Stimulated activated CD4-positive, alpha-beta T cell treated with anti-CD3 and anti-CD28 coated beads, Interleukin-1b, Interleukin-23, amount 100 ng/mL, for 4 hours (primary cell): ENCODE measurements at places on chromosomes 5 and 9.

GRCh38 chr5:103706939-103707682 lies 144.5 kb upstream of the NUDT12 start:
- no peak for DNase-seq

DNA sequence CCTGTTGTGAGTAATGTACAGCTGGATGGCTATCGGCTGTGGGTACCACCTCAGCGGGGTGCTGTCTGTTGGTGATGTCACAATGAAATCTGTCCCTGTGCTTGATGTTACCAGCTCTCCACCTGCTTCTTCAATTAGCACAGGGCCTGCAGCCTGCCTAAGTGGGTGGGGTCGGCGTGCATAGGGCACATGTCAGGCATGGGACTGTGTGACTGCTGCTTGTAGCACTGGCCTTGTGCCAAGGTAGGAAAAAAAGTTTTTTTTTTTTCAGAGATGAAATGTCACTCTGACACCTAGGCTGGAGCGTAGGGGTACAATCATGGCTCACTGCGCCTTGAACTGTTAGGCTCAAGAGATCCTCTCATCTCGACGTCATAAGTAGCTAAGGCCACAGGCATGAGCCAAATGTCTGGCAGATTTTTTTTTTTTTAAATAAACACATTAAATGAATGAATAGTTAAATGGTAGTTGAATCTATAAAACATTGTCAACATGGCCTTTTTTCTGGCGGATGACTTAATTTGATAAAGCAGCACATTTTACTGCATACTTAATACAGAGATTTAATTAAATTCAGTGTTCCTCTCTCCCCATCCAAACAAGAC lies 222.5 kb downstream of the NXNL2 start:
- DNase-seq: no peak

DNA sequence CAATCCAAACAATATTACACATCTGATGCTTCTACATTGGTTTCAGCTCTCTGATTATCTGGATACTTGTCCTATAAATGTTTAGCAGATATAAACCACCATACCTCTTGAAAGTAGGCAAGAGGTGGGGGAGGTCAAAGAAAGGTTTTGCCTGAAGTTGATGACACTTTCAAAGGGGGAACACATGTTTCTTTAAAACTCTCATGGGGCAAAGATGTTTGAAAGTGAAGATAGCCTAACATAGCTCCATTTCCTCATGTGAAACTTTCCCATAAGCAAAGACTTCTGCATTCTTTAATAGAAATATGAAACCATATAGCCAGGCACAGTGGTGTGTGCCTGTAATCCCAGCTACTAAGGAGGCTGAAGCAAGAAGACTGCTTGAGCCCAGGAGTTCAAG lies 62.1 kb downstream of the CETN3 start:
- DNase-seq: no peak

DNA sequence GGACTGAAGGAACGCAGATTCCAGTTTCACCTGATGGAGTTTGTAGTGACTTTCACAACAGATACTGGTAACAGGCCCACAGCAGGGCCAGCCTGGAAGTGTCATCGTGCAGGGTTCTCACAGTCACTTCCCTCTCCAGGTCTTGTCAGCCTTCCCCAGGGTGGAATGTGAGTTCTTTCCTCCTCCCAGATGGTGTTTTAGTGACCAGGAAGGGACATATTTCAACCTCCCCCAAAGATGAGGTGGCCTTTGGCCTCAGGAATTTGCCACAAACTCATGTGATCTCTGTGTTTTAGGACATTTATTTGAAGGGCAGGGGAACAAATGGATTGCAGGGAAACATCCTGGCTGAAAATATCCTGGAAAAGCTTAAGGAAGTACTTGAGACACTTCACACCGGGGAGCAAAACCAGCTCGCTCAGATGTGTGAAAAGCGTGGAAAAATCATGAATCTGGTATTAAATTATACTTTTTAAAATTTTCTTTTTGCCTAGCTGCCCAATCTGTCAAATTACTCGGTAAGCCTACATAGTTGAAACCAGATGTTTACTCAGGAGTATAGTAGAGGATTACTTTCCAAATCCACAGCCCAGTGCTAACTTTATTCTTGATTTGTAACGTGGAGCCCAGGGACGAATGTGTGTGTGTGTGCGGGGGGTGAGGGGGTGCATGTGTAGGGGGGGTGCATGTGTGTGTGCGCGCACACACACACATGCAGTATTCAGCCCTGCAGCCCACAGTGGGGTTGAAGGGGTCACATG lies 66.8 kb downstream of the PTPDC1 start:
- no peak for DNase-seq
